Fibroblast of skin of back (primary cell): ENCODE measurements at places on chromosomes 5 and 9.

- DNase-seq: no peak
These were observed 39.9 kb downstream of the RHOBTB3 start for GRCh38 chr5:95770830-95771708.

GRCh38 chr9:6229619-6230018 is 14.0 kb downstream of the IL33 start:
- peak; percentile 10 for DNase-seq

- no peak for DNase-seq
These were observed 549.1 kb downstream of the CDK5RAP2 start for GRCh38 chr9:120030847-120031246.

GRCh38 chr5:172800088-172800551 is 29.1 kb upstream of the DUSP1 start:
- DNase-seq: peak; percentile 92

DNA sequence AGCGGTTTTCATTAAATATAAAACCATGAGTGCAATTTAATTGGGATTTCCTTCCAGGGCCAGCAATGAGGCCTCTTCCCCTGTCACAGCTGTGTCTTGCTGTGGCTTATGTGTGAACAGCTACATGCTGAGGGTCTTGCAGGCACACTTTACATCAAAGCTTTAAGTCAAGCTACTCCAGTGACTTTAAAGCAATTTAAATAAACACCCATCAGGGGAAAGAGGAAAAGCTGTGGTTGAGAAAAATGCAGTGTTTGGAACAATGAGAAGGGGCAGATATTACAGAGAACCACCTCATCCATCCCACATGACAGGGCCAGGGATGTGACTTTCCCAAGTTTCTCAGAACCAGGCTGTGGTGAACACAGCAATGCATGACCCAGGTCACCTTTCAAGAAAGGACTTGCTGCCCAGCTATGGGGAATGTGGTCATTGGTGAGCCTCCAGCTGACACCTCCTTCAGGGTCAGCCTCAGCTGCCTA is 115.9 kb upstream of the LPAR1 start:
- DNase-seq: peak; percentile 1

DNA sequence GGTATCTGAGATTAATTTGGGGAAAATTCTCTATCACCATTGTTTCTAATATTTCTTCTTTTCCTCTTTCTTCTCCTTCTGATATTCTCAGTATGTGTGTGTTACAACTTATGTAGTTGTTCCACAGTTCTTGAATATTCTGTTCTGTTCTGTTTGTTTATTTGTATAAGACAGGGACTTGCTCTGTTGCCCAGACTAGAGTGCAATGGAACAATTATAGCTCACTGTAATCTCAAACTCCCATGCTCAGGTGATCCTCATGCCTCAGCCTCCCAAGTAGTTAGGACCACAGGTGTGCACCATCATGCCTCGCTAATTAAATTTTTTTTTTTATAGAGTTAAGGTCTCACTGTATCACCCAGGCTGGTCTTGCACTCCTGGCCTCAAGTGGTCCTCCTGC is 145.8 kb upstream of the TUT7 start:
- no peak for DNase-seq

DNA sequence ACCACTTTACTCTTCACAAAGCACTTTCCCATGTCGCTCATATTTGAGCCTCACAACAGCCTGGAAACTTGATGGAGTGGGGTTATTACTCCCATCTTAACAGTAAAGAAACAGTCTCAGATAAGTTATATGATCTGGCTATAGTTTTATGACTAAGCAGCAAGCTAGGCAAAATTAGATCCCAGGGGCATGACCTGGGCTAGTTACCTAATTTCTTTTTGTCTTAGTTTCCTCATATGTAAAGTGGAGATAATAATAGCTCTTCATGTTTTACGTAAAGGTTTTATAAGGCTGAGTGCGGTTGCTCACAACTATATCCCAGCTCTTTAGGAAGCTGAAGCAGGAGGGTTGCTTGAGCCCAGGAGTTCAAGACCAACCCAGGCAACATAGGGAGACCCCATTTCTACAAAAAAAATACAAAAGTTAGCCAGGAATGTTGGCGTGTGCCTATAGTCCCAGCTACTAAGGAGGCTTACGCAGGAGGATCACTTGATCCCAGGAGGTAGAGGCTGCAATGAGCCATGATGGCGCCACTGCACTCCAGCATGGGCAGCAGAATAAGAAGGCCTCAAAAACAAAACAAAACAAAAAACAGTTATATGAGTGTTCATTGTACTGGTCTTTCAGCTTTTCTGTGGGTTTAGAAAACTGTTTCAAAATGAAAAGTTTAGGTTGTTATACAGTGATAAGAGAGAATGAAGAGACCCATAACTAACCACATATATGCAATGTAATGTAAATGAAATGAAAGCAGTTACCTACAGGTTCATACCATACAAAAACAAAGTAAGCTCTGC is 6.5 kb upstream of the PLIN2 start:
- DNase-seq: no peak

DNA sequence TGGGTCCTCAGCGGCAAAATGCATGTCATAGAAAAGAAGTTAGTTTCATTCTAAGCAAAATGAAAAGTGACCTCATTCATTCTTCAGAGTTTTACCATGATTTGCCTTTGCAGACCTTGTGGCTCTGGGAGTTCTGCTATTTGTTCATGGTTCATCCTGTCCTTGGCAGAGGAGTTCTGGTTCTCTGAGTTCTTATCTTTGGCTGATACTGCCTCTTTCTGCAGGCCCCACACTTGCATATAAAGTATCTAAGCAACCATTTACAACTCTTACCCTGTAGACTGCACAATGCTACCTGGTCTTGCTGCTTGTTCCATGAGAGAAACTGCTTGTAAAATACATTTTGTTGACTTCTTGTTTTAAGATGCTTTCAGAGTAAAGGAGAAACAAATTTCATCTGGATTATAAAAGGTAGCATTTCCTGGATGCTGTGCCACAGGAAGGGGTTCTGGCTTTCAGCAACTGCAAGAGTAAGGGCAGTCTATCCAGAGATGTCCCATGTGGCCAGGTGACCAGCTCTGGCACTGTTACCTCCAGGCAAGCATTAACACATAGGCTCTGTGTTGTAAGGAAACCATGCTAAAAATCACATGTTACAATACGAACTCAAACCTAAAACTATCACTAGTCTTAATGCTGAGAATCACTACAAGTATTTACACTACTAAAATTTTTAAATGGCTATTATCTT is 513.2 kb downstream of the SPOCK1 start:
- no peak for DNase-seq
